NCI-H1105 (cell line): ENCODE measurements at places on chromosomes 2 and 18.

DNA sequence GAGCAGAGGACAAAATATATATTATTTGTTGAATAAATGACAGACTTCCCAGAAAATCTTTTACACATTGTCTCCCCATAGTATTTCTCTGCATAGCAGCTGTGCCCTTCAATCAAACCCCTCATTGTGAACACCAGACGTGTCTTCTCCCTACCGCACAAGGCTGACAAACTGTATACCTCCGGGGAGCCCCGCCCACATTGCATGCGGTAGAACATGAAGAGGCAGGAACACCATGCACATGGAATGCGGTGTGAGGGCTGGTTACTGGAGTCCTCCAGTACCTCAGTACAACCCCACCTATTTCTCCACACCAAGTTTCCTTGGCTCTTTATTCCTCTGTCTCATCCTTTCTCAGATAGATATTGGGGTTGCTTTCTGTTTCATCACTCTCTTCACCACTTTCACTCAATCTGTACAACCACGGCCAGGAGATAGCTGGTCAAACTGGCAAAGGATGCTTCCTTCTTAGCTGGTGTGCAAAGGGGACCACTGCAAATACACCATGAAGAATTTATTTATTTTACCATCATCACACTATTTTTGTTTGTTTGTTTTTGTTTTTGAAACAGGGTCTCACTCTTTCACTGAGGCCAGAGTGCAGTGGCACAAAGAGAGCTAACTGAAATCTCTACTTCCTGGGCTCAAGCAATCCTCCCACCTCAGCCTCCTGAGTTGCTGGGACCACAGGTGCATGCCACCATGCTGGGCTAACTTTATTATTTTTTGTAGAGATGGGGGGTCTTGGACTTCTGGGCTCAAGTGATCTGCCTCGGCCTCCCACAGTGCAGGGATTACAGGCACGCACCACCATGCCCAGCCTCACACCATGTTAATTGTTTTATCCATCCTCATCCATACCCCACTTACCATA is 2.3 kb upstream of the NBAS start:
- DNase-seq, result no peak

- DNase-seq, result no peak
Observed at GRCh38 chr2:172456002-172456401, 28.6 kb downstream of the ITGA6 start.

DNA sequence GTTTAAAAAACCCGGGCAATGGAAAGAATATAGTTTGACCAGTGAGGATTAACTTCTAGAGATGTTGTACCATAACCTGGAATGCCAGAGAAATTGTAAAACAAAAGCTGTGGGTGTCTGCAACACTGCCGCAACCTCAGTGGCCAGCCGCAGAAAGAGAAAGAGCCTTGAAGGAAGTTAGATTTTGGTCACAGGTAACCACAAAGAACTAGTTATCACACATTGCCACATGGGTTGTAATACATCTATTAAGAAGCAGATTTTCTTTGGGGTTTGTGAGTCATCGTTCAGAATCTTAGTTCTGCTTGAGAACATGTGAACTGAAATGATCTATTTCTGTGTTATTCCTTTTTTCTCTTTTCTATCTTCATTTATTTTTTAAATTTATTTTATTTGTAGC is 222.9 kb upstream of the AGAP1 start:
- DNase-seq, result no peak

GRCh38 chr18:51195086-51195450 is 2.4 kb downstream of the MEX3C start:
- DNase-seq, result no peak

- no peak for DNase-seq
Observed at GRCh38 chr2:133957724-133958480, 296.0 kb upstream of the MGAT5 start.

DNA sequence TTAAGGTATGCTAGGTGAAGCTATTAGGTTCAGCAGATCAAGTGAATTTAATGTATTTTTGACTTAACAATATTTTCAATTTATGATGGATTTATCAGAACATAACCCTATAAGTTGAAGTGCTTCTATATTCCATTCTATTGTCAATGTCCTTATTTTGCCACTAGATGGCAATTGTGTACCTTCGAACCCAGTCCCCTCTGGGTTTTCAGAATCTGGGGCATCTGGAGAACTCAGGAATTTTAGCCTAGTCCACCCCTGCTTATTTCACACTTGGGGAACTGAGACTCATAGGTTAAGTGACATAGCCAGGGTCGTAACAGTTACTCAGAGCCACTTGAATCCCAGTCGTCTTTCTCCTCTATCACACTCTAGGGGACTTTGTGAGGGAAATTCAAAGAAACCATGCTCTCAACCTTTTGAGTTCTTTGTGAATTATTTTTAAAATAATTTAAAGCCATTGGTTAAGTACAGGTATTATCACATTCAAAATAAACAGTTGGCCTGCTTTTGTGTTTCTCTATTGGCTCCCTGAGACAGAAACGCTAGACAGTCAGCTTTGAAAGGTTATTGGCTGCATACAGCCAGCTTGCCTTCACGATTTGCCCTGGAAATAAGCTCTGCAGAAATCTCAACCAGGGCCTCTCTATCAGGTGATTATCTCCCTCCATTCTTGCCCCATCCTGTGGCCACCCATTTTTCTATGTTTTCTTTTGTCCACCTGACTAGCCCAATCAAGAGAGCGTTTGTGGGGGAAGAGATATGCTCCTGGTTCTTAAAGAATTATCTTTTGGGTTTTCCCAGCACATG is 145.0 kb downstream of the TTC27 start:
- peak; percentile 5 for DNase-seq

GRCh38 chr2:187263675-187264560 is 184.1 kb downstream of the CALCRL start:
- DNase-seq, result no peak

- DNase-seq, result no peak
Observed at GRCh38 chr2:143754742-143755141, 625.5 kb downstream of the ARHGAP15 start.

- no peak for DNase-seq
Observed at GRCh38 chr18:49226243-49227000, 234.0 kb downstream of the DYM start.

DNA sequence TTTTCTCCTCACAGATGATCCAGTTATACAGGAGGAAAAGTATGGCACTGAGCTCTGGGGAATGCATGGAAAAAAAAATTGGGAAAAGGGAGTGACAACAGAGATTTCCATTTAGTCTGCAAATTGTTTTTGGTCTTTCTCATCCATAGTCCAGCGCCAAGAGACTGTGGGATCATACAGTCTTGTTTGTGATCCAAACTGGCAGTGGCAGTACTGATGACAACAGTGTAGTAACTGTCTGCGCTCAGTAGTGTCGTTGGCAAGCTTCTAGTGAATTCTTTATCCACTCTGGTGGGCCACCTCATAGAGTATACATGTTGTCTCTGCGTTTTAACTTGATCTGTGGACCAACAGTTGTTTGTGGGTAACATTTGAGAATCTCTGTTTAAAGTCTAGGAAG is 37.9 kb downstream of the GALNT1 start:
- DNase-seq, result no peak

- DNase-seq, result no peak
Observed at GRCh38 chr2:62363166-62363565, 142.8 kb downstream of the TMEM17 start.
